Large intestine (tissue), 12 donors: ENCODE measurements at places on chromosomes 3 and 15.

GRCh38 chr3:23553353-23553752 is 252.4 kb upstream of the UBE2E1 start:
- no peak overlapping the region for H3K27ac ChIP-seq
- no peaks in the 10 kb centered on the region for H3K4me1 ChIP-seq
- no peak for DNase-seq
- no peaks in the 10 kb centered on the region for H3K36me3 ChIP-seq
- no peaks in the 10 kb centered on the region for H3K27me3 ChIP-seq

DNA sequence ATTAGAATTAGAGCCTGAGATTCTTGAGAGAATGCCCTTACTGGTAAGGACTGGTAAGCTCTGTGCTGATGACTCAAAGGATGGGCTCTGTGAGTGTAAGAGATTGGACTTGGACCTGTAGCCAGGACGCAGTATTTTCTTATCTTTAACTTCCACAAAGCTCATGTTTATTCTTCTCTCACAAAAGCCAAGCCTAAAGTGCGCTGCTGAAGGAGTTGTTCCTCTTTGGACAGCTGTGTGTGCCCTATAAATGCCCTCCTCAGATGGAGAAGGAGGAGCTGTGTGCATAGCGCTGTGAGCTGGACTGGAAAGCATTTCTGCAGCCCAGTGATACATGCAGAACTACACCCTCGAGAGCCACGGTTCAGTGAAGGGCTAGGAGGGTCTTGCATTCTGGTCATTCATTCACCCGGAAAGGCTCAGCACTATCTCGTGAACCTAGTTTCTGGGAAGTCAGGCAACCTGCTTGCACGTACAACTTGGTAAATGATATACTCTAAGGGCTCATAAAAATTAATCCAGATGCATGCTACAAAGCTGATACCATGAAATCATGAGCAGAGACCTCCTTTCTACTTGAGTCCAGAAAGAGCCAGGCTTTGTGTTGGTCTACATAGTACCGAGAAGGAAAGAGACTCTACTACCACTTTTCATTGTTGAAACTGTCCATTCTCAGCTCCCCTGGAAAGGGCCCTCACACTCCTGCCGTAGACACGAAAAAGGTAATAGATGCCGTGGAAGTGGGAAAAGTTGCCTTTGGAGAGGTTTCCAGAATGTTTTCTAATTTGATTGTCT is 103.0 kb upstream of the TBL1XR1 start:
- H3K36me3 ChIP-seq, result no peaks in the 10 kb centered on the region
- H3K27ac ChIP-seq, result peak overlapping the region; percentile 99
- peak; percentile 99 for DNase-seq
- peak overlapping the region; percentile 43 for H3K4me3 ChIP-seq

GRCh38 chr3:153246806-153247205 is 84.8 kb downstream of the RAP2B start:
- H3K27me3 ChIP-seq, result no peaks in the 10 kb centered on the region
- H3K27ac ChIP-seq, result no peak overlapping the region
- H3K36me3 ChIP-seq, result no peaks in the 10 kb centered on the region
- no peak for DNase-seq
- no peaks in the 10 kb centered on the region for H3K4me1 ChIP-seq

- H3K4me1 ChIP-seq, result peaks cover 42% of the 10 kb centered on the region
- H3K4me3 ChIP-seq, result peak overlapping the region; percentile 56
- DNase-seq, result peak; percentile 90
- no peaks in the 10 kb centered on the region for H3K36me3 ChIP-seq
These were observed 17.2 kb downstream of the MYL3 start for GRCh38 chr3:46845860-46846623.

DNA sequence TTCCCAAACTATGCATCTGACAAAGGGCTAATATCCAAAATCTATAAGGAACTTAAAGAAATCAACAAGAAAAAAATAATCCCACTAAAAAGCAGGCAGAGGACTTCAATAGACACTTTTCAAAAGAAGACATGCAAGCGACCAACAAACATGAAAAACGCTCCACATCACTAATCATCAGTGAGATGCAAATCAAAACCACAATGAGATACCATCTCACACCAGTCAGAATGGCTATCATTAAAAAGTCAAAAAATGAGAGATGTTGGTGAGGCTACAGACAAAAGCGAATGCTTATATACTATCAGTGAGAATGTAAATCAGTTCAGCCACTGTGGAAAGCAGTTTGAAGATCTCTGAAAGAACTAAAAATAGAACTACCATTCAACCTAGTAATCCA is 20.2 kb downstream of the CFAP44 start:
- H3K4me1 ChIP-seq, result no peaks in the 10 kb centered on the region
- H3K4me3 ChIP-seq, result no peak overlapping the region
- H3K27me3 ChIP-seq, result no peaks in the 10 kb centered on the region
- DNase-seq, result no peak

- no peak for DNase-seq
- peaks cover 14% of the 10 kb centered on the region for H3K4me1 ChIP-seq
- no peak overlapping the region for H3K4me3 ChIP-seq
- no peaks in the 10 kb centered on the region for H3K27me3 ChIP-seq
- no peak overlapping the region for H3K27ac ChIP-seq
These were observed 42.3 kb downstream of the RAB8B start for GRCh38 chr15:63231706-63232105.

DNA sequence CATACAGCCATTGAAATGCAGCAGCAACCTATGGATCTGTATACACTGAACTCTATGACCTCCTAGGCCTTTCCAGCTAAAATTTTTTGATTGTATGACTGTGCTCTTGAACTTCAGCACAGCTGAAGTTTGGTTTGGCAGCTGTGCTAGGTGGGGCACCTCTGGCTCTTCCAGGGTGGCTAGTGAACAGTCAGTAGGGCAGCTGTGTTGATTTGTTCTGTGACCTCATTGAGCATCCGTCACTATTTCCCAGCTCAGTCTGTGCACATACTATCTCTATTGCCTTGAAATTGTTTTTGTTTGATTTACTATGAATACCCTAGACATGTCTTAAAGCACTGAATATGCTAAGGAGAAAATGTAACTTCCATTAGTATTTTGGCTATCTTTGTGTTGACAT is 363.2 kb upstream of the NAALADL2 start:
- no peaks in the 10 kb centered on the region for H3K27me3 ChIP-seq
- no peaks in the 10 kb centered on the region for H3K36me3 ChIP-seq
- no peak overlapping the region for H3K27ac ChIP-seq
- no peaks in the 10 kb centered on the region for H3K4me1 ChIP-seq
- no peak overlapping the region for H3K4me3 ChIP-seq
- no peak for DNase-seq

DNA sequence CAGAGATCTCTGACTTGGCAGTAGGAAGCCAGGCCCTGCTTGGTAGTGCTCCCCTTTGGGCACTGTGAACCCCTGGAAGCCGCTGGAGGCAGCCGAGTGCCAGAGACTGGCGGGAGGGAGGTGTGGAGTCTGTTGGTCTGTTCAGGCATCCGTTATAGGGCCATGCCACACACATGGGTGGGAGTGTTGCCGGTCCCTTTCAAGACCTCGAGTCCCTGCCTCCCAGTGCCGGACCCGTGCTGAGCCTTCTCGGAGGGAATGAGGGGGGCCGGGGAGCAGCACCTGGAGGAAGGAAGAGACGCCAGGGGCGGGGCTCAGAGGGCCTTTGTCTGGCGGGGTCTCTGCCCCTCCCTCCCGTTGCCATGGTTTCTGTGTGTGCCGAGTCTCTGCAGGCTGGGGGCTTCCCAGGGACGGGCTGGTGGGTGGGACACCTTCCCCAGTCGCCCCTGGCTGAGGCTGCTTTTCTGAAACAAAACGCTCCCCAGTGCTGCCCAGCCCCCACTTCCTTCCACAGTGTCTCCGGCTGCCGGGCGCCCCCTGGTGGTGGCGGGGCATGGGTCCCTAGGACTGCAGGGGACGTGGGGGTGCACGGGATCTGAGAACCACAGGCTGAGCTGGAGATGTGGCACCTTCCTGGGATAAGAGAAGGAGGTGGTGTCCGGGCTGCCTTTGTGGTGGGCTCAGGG is 10.0 kb downstream of the GNAI2 start:
- H3K27me3 ChIP-seq, result no peaks in the 10 kb centered on the region
- peak; percentile 84 for DNase-seq
- H3K36me3 ChIP-seq, result peaks cover 45% of the 10 kb centered on the region
- H3K4me1 ChIP-seq, result peaks cover 43% of the 10 kb centered on the region

DNA sequence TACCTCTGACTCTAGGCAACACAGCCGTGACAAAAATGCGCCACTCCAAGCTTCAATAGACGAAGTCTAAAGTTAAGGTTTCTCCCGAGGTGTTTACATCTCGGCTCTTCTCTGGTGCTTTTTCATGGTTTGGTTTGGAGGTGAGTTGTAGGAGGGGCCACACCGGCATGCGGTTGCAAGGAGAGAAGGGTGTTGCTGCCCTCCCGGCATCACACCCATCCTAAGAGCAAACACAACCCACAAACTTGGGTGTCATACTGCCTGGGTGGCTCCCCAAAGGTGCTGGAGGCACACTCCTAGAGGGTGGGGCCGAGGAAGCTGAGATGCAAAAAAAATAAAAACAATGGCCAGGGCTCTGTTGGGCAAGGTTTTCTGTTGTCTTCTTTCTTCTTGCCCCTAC is 225.2 kb upstream of the ICE2 start:
- no peaks in the 10 kb centered on the region for H3K4me1 ChIP-seq
- no peak for DNase-seq
- H3K27ac ChIP-seq, result no peak overlapping the region
- no peaks in the 10 kb centered on the region for H3K36me3 ChIP-seq

DNA sequence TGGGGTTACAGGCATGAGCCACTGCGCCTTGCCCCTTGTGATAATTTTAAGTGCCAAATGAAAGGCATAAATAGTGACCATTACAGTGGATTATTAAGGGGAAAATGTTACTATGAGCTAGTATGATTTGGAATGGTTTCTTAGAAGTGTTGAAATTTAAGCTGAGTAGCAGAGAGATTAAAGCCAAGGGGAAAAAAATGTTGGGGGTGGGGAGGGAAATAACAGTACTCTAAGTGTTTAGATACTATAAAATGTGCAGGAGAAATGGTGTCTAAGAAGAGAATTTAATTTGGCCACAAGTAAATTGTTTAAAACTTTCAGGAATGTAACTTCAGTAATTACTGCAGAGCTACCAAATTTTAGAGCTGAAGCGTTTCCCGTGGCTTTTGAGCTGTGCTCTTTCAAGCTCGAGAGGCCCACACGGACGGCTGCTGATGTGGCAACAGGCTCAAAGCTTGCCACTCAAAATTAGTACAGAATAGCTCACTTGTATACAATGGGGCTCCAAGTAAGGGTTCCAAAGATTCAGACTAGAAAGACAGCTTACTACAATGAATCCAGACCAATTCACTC is 23.9 kb upstream of the SLC12A8 start:
- no peak for DNase-seq
- H3K4me3 ChIP-seq, result no peak overlapping the region
- peaks cover 22% of the 10 kb centered on the region for H3K36me3 ChIP-seq
- no peaks in the 10 kb centered on the region for H3K4me1 ChIP-seq
- no peak overlapping the region for H3K27ac ChIP-seq

DNA sequence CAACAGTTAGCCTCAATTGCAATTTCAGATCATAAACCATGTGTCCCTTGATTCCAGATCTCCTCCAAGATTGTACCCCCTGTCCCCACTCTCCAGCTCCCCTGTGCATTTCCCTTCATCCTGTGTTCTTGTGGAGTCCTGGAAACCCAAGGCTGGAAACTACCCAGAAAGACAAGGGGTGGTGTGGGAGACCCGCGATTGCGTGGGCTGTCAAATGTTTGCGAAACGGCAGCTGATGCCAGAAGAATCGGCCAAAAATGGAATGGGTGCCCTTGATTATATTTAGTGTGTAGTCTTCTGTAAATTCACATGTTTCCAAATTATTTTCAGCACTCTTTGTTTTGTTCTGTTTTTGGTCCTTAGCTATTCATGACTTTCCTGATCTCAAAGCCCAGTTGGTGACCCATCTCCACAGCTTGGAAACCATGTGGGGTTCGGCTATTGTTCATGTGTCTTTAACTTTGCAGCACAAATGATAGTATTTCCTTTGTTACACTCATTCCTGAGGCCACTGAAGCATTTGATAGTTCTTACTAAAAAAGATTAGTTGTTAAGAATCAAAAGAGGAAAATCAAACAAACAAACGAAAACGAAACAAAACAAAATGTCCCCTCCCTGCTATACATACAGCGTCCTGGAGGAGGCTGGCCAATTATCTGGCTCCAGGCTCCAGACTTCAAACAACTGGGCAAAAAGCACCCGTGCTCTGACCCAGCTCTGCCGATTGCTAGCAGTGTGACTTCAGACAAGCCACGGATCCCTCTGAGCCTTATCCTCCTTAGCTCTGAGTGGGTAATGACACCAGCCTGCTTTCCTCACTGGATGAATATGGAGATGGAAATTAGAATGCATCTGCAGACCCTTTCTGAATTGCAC is 120.9 kb downstream of the CACNA2D3 start:
- no peak overlapping the region for H3K4me3 ChIP-seq
- H3K4me1 ChIP-seq, result no peaks in the 10 kb centered on the region
- no peak overlapping the region for H3K27ac ChIP-seq
- H3K27me3 ChIP-seq, result no peaks in the 10 kb centered on the region

DNA sequence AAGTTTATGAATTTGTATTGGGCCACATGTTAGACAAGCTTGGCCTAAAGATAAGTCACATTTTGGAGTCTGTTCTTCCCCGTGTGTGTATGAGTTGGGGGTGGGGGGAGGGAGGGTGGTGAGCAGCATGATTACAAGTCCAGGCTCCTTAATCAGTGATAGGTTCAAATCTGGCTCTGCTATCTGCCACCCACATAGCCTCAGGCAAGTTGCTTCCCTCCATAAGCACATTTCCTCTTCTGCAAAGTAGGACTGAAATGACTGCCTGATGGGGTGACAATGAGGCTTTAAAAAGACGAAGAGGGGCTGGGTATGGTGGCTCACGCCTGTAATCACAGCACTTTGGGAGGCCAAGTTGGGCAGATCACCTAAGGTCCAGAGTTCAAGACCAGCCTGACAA is 1.1 kb upstream of the SPATA12 start:
- no peak for DNase-seq
- H3K4me1 ChIP-seq, result no peaks in the 10 kb centered on the region
- no peaks in the 10 kb centered on the region for H3K36me3 ChIP-seq
- no peaks in the 10 kb centered on the region for H3K27me3 ChIP-seq

DNA sequence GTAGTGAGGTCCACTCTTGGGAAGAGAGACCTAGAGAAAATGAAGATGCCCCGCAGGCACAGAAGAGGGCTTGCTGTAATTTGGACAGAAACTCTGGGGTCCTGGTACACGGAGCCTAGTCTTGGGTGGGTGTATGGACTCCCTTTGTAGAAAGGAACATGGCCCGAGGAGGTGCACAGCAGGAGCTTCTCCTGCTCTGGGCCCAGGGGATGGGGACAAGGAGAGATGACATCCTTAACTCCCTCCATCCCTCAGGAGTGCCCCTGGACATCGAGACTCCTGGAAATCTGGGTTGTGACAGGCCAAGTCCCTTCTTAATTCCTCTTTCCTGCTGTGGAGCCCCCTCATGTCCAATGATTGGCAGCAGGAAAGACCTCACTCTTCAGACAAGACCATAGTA is 29.9 kb upstream of the ABHD2 start:
- no peaks in the 10 kb centered on the region for H3K4me1 ChIP-seq
- H3K4me3 ChIP-seq, result no peak overlapping the region
- DNase-seq, result no peak
- H3K36me3 ChIP-seq, result no peaks in the 10 kb centered on the region
- H3K27me3 ChIP-seq, result no peaks in the 10 kb centered on the region
